Right ventricle myocardium inferior (tissue), 1 donor: ENCODE measurements at places on chromosomes 3 and 15.

- no peak for DNase-seq
Measured at GRCh38 chr15:57223887-57224286, 152.4 kb upstream of the CGNL1 start.

- DNase-seq, result no peak
Measured at GRCh38 chr3:127706785-127707351, 34.1 kb downstream of the ABTB1 start.

DNA sequence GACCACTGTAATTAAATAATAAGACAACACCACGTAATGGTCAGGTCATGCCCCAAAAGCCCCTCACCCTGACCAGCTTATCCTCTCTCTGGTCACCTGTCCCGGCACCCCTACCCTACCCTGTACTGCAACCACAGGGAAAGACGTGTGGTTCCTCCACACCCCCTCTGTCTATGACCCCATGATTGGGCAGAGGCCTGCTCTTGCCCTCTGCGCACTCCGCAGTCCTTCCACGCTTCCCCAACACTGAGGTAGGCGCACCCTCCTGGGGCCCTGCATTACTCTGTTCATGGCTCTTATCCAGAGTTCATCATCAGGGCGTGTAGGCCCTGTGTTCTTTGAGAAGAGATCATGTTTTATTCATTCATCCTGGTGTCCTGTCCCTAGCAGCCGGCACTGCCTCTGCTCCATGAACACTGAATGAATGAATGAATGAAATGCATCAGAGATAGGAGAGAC lies 33.8 kb downstream of the MGLL start:
- DNase-seq, result no peak

DNA sequence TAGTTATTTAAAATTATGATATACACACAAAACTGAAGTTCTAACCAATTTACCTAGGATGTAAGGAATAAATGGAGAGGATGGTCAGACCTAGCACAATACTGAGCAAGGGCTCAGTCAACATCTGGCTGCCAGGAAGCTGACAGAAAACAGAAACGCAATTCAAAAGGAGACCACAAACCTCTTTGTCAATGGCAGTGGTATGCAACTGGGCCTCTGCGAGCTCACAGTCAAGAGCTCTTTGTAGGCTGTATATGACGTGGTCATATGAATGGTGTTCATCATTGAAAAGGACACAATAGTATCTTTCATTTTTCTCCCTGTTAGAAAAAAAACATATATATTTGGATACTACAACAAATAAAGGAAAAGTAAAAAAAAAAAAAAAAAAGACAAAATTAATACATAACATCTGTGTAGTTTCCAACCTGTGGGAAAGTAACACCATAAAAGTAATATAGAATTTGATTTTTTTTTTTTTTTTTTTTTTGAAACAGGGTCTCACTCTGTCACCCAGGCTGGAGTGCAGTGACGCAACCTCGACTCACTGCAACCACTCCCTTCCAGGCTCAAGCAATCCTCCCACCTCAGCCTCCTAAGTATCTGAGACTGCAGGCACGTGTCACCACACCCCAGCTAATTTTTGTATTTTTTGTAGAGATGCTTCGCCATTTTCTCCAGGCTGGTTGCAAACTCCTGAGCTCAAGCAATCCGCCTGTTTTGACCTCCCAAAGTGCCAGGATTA lies 37.9 kb downstream of the UBR1 start:
- DNase-seq, result no peak

- DNase-seq, result peak; percentile 61
Measured at GRCh38 chr3:100073714-100074307, 40.5 kb downstream of the FILIP1L start.

GRCh38 chr3:132311841-132312240 lies 5.4 kb upstream of the ACP3 start:
- no peak for DNase-seq
